ENCODE measurements at places on chromosomes 11 and 22. TPM values are rescaled to one million over a fixed set of nuclear protein-coding genes. Genes with fewer than 3 reads are reported as not detected.
A peak's percentile ranks its signal among the peaks of the same experiment; 100 is the strongest.

DNA sequence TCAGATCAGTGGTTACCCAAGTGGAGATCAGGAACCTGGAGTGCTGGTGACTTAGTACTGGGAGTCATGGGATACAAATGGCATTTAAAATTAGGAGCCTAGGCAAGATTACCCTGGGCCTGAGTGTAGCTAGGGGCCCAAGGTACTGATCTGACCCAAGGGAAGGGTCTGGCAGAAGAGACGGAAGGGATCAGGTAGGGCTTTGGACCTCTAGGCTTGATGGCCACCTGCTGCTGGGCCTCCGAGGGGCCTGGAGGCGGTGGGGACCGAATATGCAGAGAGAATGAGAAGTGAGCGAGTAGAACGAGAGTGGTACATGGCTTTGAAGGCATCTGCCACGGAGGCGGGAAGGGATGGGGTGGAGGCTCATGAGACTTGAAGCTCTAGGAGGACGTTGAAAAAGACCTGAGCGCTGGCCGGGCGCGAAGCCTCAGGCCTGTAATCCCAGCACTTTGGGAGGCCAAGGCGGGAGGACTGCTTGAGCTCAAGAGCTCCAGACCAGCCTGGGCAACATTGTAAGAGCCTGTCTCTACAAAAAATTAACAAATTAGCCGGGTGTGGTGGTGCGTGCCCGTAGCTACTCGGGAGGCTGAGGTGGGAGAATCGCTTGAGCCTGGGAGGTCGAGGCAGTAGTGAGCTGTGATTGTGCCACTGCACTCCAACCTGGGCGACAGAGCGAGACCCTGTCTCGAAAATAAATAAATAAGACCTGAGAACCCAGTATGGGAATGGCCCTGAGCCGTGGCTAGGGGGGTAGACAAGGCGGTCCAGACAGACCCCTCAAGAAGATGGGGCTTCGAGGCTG, 563 bp upstream of the PPIL2 start:
- DNase-seq: peak; percentile 17

- no peak for DNase-seq
Measured at GRCh38 chr22:37175414-37176281, 12.4 kb downstream of the C1QTNF6 start.

- no peak for DNase-seq
Measured at GRCh38 chr11:13160346-13160745, 117.2 kb upstream of the BMAL1 start.

- DNase-seq: no peak
Measured at GRCh38 chr22:37103151-37103550, 6.4 kb downstream of the TMPRSS6 start.

The THOC5 gene
- total RNA-seq: 59.1 TPM

GRCh38 chr11:133821776-133822175, 23.5 kb downstream of the SPATA19 start:
- DNase-seq: no peak

The DEPDC5 gene
- total RNA-seq: 124 TPM
